Upper lobe of right lung (tissue), 1 donor: ENCODE measurements at places on chromosomes 3 and 15. TPM values are rescaled to one million over a fixed set of nuclear protein-coding genes. Genes with fewer than 3 reads are reported as not detected.

GRCh38 chr3:114308830-114309229, 15.0 kb downstream of the TIGIT start:
- H3K36me3 ChIP-seq, result no peaks in the 10 kb centered on the region
- no peak overlapping the region for H3K4me3 ChIP-seq
- H3K4me1 ChIP-seq, result no peaks in the 10 kb centered on the region
- no peak for DNase-seq
- no peak overlapping the region for H3K27ac ChIP-seq
- no peaks in the 10 kb centered on the region for H3K27me3 ChIP-seq

Gene SLC27A2
- 0.96 TPM for total RNA-seq

DNA sequence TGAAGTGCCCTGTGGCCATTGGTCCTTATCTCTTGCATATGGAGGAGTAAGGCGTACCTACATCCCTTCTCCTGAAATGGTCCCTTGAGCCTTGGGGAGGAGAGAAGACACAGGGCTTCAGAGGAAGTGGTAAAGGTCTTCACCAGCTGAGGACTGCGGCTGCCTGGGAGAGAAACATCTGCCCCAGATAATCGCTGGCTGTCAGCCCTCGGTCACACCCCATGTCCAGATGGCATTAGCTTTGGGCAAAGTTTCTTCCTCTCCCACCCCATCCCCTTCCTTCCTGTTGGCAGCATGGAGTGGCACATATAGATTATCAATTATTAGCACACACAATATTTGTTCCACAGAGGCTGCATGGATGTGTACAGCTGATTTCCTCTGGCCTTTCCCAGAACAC, 61.6 kb downstream of the LRTM1 start:
- H3K27ac ChIP-seq, result no peak overlapping the region
- H3K4me1 ChIP-seq, result no peaks in the 10 kb centered on the region
- H3K4me3 ChIP-seq, result no peak overlapping the region
- H3K36me3 ChIP-seq, result no peaks in the 10 kb centered on the region
- no peak for DNase-seq

GRCh38 chr3:50615190-50615589, 1.8 kb upstream of the MAPKAPK3 start:
- H3K4me3 ChIP-seq, result no peak overlapping the region
- no peak for DNase-seq
- no peaks in the 10 kb centered on the region for H3K27me3 ChIP-seq
- no peak overlapping the region for H3K27ac ChIP-seq
- no peaks in the 10 kb centered on the region for H3K36me3 ChIP-seq

Gene SEMA3G
- 27.6 TPM for total RNA-seq

- no peaks in the 10 kb centered on the region for H3K27me3 ChIP-seq
- no peak for DNase-seq
- no peak overlapping the region for H3K27ac ChIP-seq
- H3K36me3 ChIP-seq, result no peaks in the 10 kb centered on the region
These were observed 40.0 kb upstream of the IL12A start for GRCh38 chr3:159948429-159949144.

DNA sequence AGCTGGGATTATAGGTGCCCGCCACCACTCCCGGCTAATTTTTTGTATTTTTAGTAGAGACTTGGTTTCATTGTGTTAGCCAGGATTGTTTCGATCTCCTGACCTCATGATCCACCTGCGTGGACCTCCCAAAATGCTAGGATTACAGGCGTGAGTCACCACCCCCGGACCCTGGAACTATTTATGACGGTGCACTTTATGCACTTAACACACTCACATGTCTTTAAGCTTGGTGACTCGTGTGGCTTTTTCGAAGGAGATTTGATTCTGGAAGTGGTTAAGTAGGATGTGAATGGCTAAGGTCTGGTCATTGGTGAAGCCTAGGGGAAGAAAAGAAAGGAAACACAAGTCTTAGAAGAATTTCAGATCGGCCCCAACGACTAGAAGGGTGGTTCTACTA, 20.3 kb downstream of the BBS4 start:
- no peak overlapping the region for H3K4me3 ChIP-seq
- no peak overlapping the region for H3K27ac ChIP-seq
- no peaks in the 10 kb centered on the region for H3K4me1 ChIP-seq
- peaks cover 5% of the 10 kb centered on the region for H3K36me3 ChIP-seq
- no peaks in the 10 kb centered on the region for H3K27me3 ChIP-seq

DNA sequence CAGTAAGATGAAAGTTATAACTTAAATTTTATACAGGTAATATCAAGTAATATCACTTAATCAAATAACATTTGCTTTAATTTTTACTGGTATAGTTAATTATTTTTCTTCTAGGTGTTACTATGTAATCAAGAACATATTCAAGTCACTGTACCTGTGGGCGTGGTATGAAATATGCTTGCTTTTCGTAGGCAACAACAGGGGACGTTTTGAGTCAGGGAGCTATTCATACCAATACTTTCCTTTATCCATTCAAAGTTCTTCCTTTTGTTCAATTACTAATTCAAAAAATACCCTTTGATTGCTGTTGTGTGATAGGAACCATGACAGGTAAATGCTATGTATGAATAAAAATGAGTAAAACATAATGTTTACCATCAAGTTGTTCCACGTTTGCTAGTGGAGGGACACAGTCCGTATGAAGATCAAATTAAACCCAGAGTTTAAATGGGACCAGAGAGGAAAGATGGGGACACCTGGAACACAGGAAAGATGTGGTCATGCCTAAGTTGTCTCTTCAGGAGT, 654.0 kb upstream of the KCNMB2 start:
- no peak overlapping the region for H3K27ac ChIP-seq
- no peaks in the 10 kb centered on the region for H3K4me1 ChIP-seq
- DNase-seq, result no peak
- no peaks in the 10 kb centered on the region for H3K27me3 ChIP-seq
- no peak overlapping the region for H3K4me3 ChIP-seq
- H3K36me3 ChIP-seq, result no peaks in the 10 kb centered on the region

DNA sequence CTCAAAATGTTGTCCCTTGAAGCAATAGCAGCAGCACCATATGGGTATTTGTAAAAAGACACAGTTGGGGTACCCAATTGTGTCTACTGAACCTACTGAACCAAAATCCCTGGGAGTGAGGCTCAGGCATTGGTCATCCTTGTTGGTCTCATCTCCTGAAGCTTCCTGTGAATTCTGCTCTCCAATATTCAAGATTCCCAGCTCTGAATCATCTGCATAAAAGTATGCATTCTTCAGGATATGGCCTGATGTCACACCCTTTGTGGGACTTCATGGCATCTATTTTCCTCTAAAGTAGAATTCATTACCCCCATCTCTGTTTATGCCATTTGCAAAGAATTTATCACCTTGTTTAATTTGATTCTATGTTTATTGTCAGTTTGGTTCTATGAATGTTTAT, 13.3 kb upstream of the PTX3 start:
- H3K27me3 ChIP-seq, result no peaks in the 10 kb centered on the region
- no peaks in the 10 kb centered on the region for H3K36me3 ChIP-seq
- no peak overlapping the region for H3K4me3 ChIP-seq

Gene C3orf22
- not detected for total RNA-seq

DNA sequence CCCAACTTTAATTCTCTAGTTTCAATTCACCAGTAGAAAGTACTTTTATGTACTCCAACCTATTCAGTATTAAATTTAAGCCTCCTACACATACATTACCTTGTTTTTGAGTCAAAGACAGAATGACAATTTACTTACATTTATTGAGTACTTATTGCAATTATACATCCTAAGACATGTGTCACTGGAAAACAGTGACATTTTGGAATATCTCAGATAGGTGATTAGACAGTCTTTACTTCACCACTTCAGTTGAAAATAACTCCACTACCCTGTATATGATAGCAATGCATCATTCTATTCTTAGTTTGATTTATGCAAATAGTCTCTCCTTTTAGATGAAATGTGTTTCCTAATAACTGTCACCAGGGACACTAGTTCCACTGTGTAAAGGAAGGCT, 461.5 kb downstream of the TUSC7 start:
- no peaks in the 10 kb centered on the region for H3K36me3 ChIP-seq
- no peaks in the 10 kb centered on the region for H3K4me1 ChIP-seq
- no peak for DNase-seq
- no peaks in the 10 kb centered on the region for H3K27me3 ChIP-seq

DNA sequence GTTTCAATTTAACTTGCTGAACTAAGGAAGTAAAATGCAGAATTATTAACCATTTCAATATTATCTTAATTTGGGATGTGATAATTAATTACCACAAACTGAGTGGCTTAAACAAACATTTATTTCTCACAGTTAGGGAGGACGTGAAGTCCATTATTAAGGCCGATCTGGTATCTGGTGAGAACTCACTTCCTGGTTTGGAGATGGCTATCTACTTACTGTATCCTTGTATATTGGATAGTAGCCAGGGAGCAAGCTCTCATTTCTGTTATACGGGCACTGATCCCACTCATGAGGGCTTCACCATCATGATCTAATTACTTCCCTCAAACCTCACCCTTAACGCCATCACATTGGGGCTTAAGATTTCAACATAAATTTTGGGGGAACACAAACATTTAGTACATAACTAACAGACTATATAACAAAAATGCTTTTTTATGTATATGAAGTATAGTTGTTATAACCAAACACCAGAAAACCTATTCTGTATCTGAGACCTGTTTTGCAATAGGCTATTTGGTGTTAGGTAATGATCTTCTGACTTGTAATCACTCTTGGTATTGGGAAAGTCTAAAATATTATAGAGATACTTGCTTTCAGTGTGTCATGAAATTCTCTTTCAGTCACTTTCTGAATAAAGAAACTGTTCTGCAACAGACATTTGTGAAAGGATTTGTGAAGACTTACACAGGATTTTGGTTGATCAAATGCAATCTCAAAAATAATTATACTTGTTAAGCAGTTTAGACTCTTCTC, 4.7 kb upstream of the KPNA4 start:
- peaks cover 14% of the 10 kb centered on the region for H3K4me1 ChIP-seq
- no peaks in the 10 kb centered on the region for H3K27me3 ChIP-seq
- H3K36me3 ChIP-seq, result no peaks in the 10 kb centered on the region

- no peak overlapping the region for H3K4me3 ChIP-seq
- no peak overlapping the region for H3K27ac ChIP-seq
- H3K4me1 ChIP-seq, result no peaks in the 10 kb centered on the region
- no peaks in the 10 kb centered on the region for H3K27me3 ChIP-seq
These were observed 671.9 kb upstream of the CBLB start for GRCh38 chr3:106540743-106541142.

GRCh38 chr15:94744080-94744793, 512.9 kb downstream of the MCTP2 start:
- no peaks in the 10 kb centered on the region for H3K27me3 ChIP-seq
- no peak overlapping the region for H3K4me3 ChIP-seq
- no peak for DNase-seq

- H3K4me1 ChIP-seq, result no peaks in the 10 kb centered on the region
- no peaks in the 10 kb centered on the region for H3K27me3 ChIP-seq
- H3K36me3 ChIP-seq, result no peaks in the 10 kb centered on the region
- no peak overlapping the region for H3K27ac ChIP-seq
These were observed 674.0 kb downstream of the OTOL1 start for GRCh38 chr3:162170581-162170980.

DNA sequence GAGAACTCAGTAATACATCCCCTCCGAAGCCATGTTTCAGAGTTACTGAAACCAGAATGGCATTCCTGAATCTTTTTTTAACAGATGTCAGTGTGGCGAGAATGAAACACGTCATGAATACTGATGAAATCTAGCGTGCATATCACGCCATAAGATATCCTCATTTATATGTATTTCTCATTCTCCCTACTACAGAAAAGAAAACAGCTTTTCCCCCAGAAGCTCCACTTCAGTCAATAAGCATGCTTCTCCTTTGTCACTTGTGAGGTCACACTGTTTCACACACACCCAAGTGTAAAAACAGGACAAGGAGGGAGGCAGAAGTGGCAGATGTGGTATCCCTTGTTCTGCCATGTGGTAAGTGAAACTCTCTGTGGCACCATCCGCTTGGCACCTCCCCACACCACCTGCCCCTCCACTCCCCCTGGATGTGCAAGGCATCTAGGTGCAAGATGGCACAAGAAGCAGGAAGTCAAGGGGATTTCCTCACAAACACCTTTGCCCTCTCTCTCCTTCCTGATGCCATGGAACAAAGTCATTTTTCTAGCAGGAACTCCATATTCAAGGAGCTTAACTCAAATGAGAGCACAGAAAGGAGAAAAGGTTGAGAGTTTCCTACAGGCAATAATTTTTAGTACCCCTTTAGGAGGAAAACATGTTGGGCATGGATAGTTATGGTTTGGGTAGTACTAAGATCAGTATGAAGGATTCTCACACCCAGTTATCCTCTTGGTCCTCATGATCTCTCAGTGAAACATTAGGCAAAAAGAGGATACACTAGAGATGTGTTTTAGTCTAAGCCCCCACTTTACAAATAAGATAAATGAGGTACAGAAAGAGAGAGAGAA, 47.5 kb upstream of the FRMD4B start:
- no peaks in the 10 kb centered on the region for H3K36me3 ChIP-seq
- peaks cover 4% of the 10 kb centered on the region for H3K4me1 ChIP-seq
- no peak for DNase-seq

DNA sequence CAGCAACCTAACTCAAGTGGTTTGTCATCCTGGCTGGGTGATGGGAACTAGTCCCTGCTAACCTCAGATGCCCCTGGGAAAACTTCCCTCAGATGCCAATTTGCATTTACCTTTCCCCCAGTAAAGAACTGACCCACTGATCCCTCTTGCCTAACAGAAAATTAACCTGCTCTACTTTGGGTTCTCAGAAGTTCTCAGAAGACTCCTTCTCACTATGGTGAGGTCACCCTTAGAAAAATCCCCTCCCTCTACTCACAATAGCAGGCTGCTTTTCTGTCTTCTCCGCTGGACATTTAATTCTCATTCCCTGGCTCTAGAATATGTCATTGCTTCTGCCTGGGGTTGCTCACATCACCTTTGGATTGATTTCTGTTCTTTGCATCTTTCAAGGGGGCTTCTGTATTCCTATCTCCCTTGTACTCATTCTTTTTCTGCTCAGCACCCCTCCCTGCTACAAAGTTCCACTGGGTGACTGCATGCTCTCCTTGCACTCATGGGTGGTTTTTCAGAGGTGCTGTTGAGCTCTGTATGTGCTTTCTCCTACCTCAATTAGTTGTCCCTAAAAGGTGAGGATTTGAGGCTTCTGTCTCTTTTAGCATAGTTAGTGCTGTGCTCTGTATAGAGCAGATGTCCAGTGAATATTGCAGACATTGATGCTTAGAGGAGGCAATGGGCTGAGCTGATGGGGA, 869 bp downstream of the PLA1A start:
- H3K27me3 ChIP-seq, result no peaks in the 10 kb centered on the region
- DNase-seq, result no peak
- H3K27ac ChIP-seq, result peak overlapping the region; percentile 72
- H3K4me1 ChIP-seq, result peaks cover 21% of the 10 kb centered on the region
- H3K4me3 ChIP-seq, result peak overlapping the region; percentile 18

DNA sequence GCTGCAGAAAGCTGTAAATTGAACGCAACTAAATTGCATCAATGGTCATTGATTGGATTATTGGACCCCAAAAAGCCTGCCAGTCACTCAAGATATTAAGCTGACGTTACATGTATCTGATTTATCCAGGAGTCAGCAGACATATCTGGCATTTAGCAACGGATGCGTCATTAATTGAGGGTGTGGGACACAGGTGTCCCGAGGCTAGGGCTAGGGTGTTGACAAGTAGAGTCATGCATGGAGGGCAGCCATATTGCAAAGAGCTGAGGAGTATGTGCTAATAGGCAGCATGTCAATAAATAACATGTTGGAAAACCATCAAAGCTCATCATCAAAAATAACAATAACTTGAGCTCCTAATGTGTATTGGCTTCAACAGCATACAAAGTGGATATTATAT, 234.5 kb upstream of the GOLGA6L4 start:
- no peak overlapping the region for H3K27ac ChIP-seq
- no peaks in the 10 kb centered on the region for H3K27me3 ChIP-seq
- no peak overlapping the region for H3K4me3 ChIP-seq
- H3K4me1 ChIP-seq, result no peaks in the 10 kb centered on the region
